NCI-H1048 (cell line): ENCODE measurements at places on chromosomes 1 and 21.

GRCh38 chr1:48214820-48215219 is 7.7 kb upstream of the SLC5A9 start:
- no peak for DNase-seq

DNA sequence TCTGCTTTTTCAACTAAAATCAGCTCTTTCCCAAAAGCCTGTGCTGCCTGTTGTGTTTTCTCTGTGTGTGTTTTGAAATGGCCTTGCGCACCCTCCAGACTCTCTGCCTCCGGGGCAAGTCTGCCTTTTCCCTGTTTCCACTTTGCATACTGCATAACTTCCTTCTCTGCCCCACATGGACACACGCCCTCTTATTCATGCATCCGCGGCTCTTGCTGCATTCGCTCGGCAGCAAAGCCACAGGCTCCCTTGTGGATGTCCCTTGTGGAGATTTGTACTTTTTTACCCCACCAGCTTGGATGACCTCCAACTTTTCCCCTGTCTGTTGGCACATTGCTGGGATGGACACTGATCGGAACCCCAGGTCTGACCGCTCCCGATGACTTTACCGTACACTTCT is 147.6 kb downstream of the ADSS2 start:
- peak; percentile 78 for DNase-seq

GRCh38 chr1:169890761-169891538 is 2.7 kb downstream of the SCYL3 start:
- peak; percentile 39 for DNase-seq

- no peak for DNase-seq
These were observed 141.4 kb upstream of the ETS2 start for GRCh38 chr21:38664315-38664714.

DNA sequence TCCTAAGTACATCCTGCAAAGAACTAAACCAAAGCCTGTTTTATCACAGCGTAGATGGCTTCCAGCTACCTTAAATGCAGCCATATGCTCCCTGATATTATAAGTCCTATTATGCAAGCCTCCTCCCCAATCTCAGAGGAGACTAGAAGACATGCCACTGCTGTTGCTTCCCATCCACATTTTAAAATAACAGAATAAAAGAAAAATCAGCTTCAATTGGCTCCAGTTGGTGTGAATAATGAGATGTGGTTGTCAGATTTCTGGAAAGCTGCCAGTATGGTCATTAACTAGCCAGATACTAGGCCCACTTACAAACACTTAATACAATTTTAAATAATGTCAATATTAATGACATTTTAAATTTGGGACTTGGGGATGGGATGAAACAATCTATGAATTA is 25.7 kb downstream of the WARS2 start:
- DNase-seq = no peak

- DNase-seq = no peak
These were observed 74.2 kb downstream of the SIM2 start for GRCh38 chr21:36773117-36773516.
